Fibroblast of skin of right quadriceps (primary cell): ENCODE measurements at places on chromosomes 4 and X.

DNA sequence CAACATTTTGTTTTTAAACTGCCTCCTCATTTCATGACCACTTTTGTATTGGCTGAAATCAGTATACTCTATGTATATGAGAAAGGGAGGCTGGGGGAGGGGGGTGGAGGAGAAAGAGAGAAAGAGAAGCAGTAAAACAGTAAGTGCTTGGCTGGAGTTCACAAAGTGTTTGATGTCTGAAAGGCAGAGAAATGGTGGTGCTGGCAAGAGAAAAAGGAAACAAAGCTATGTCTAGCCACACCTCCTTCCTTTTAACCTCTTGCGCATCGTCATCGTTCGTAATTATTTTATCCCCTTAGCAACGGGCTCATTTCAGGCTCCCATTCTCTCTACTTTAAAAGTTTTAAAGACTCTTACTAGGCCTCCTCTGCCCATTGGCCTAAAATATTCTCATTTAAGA, 25.6 kb downstream of the RPA4 start:
- peak; percentile 14 for DNase-seq

DNA sequence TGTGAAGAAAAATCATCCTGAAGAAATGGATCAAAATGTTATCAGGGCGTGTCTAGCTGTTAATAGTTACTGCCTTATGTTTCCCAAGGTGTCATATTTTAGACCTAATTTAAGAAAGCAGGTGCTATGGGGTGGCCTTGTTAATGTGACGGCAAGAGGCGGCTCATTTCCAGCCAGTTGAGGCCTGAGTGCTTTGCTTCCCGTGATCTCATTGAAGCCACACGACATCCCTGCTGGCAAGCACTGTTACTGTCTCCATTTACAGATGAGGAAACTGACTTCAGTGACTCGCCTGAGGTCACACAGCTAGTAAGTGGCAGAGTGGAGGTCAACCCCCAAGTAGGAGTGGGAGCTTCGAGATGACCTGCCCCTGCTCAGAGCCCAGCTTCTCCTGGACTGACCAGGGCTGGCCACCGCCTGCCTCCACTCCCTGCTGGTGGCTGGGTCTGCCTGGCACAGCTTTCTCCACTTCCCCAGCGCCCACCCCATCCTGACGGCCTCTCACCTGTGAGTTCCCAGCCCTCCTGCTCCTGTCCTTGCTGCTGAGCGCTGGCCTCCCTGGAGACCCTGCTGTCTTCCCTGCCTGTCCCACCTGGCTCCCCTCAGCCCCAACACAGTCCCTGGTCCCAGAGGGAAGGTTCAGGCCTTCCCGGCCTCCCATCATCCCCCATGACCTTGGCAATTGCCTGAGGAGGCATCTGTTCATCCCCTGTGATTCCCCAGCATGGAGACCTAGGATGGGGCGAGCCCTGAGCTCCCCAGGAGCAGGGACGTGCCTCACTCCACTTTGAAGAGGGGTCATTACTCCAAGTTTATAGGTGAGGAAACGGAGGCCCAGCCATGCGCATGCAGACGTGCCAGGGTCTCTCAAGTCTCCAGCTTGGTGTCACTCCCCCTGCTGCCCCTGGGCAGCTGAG, 47.7 kb upstream of the SORCS2 start:
- no peak for DNase-seq

DNA sequence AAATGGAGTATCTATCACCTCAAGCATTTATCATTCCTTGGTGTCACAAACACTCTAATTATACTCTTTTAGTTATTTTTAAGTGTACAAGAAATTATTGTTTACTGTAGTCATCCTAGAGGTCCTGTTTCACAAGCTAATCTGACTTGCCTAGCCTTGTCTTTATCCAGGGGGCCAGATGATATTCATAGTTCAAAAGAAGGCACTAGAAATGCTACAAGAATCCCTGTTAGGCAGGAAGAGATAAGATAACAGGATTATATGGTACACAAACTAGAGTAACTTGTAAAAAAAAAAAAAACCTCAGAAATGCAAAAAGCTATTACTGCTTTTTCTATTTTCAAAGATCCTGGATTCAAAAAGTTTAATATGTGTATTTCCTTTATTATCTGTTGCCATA, 95.8 kb downstream of the MBNL3 start:
- no peak for DNase-seq

- DNase-seq, result peak; percentile 27
Observed at GRCh38 chr4:168805341-168805740, 204.7 kb downstream of the CBR4 start.

- no peak for DNase-seq
Observed at GRCh38 chrX:37666516-37666915, 19.1 kb upstream of the XK start.

- no peak for DNase-seq
Observed at GRCh38 chrX:56761167-56761566, 32.1 kb downstream of the NBDY start.

DNA sequence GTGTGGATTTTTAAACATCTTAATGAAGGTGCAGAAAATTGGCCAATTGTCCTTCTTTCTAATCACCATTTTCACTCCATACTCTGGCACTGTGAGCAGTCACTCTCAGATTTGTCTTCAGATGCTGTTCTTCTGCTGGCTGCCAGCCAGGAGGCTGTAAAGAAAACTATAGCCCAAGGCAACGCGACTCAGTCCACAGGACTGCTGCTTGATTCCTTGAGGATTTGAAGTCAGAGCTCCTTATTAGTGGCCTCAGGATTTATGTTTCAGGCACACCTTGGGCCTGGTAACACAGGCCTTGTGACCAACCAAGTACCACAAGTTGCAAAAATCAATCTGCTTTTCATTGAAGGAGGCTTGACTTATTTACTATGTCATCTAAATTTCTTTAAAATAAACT, 342.6 kb downstream of the GPM6A start:
- peak; percentile 35 for DNase-seq
